Sigmoid colon (tissue), 7 donors: ENCODE measurements at places on chromosomes 12 and 14. TPM values are rescaled to one million over a fixed set of nuclear protein-coding genes. Genes with fewer than 3 reads are reported as not detected.

GRCh38 chr14:100726550-100727085, at the start of gene DLK1:
Gene DLK1, plus strand, starts transcription at chr14:100726892. Its CDS starts 177 bp downstream, at chr14:100727069.
- no peak within 1 kb of the TSS for H3K4me3 ChIP-seq
- no peak within 1 kb of the TSS for H3K27ac ChIP-seq
- DNase-seq, result no peak

DNA sequence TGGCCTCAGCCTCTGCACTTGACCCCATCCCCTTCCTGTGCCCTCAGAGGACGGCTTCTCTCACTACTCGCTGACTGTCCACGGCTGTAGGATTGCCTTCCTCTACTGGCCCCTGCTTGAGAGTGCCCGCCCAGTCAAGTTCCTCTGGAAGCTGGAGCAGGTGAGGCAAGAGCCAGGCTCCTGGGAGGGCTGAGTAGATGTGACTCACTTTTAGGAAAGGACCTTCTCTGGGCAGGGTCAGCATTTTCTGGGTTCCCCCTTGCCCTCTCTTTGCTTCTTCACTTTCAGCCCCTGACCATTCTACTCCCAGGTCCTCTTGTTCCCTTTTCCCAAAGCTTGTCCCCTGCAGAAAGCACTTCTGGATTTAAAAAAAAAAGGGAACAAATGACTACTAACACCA, 7.7 kb downstream of the CLSTN3 start:
- H3K4me1 ChIP-seq, result no peaks in the 10 kb centered on the region
- peaks cover 20% of the 10 kb centered on the region for H3K36me3 ChIP-seq
- H3K27me3 ChIP-seq, result no peaks in the 10 kb centered on the region
- H3K27ac ChIP-seq, result no peak overlapping the region
- no peak for DNase-seq
- H3K4me3 ChIP-seq, result no peak overlapping the region

- no peaks in the 10 kb centered on the region for H3K36me3 ChIP-seq
- DNase-seq, result no peak
- H3K4me3 ChIP-seq, result no peak overlapping the region
- H3K27ac ChIP-seq, result no peak overlapping the region
Observed at GRCh38 chr14:100840286-100841065, 14.6 kb downstream of the MEG3 start.

DDX11 gene
- total RNA-seq, result 3.6 TPM

BATF gene
- not detected for total RNA-seq

DNA sequence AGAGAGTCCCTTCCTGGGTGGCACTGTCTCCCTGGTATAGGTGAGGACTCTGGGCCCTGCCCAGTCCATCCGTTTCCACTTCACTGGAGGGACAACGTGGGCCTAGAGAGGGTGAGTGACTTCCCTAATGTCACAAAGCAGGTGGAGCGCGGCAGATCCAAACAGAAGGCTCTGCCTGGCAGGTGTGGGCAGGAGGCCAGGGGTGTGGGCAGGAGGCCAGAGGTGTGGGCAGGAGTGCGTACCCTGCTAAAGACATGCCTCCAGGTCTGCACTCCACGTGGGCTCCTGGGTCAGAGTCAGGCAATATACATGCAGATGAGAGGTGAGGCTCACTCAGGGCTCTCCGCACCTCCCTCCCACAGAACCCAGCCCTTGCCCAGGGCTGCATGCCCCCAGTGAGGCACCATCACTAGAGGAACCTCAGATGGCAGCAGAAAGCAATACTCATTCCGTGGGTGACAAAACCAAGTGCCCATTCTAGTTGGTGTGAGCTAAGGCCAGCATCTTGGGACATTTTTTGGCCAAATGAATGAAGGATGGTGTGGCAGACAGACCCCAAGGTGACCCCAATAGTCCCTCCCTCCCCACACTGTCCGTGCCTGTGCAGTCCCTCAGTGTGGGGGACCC, 271.6 kb upstream of the RTL1 start:
- H3K4me3 ChIP-seq, result no peak overlapping the region
- H3K36me3 ChIP-seq, result no peaks in the 10 kb centered on the region
- no peaks in the 10 kb centered on the region for H3K27me3 ChIP-seq

- no peak overlapping the region for H3K27ac ChIP-seq
- no peaks in the 10 kb centered on the region for H3K27me3 ChIP-seq
- H3K36me3 ChIP-seq, result peaks cover 6% of the 10 kb centered on the region
- DNase-seq, result no peak
Observed at GRCh38 chr14:91983588-91983987, 36.1 kb upstream of the FBLN5 start.

SDR9C7 gene
- not detected for total RNA-seq

DNA sequence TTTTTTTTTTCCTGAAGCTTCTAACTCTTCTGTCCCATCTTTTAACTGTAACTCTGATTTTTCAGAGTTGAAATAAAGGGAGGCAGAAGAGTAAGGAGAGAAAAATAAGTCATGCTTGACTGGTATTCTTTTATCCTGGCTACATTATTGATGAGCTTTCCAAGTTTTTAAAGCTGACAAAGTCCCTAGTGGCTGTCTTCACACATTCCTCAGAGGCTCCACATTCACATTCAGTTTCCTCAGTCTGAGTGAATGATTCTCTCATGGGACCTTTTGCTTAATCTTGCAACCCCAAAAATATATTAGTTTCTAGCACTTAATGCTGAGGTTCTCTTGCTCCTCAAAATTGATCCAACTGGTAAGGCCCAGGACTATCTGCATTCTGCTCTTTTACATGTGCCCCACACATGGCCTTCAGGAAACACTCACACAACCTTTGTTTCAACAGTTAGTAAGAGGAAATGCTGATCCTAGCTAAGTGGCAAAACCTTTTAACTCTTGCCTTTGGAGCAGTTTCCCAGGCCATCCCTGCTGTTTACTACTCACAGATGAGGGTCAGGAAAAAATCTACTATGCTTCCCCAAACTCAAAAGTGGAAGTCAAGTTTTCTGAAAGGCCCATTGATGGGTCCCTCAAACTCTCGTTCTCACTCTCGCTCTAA, 61.7 kb upstream of the SLC6A15 start:
- H3K36me3 ChIP-seq, result no peaks in the 10 kb centered on the region
- no peaks in the 10 kb centered on the region for H3K27me3 ChIP-seq
- H3K27ac ChIP-seq, result no peak overlapping the region
- no peak for DNase-seq
- H3K4me3 ChIP-seq, result no peak overlapping the region
- H3K4me1 ChIP-seq, result no peaks in the 10 kb centered on the region

DLGAP5 gene
- 0.71 TPM for total RNA-seq

- no peaks in the 10 kb centered on the region for H3K36me3 ChIP-seq
- no peaks in the 10 kb centered on the region for H3K4me1 ChIP-seq
- H3K4me3 ChIP-seq, result no peak overlapping the region
- H3K27ac ChIP-seq, result no peak overlapping the region
- DNase-seq, result no peak
Observed at GRCh38 chr12:57918147-57918546, 23.2 kb upstream of the ATP23 start.

DNA sequence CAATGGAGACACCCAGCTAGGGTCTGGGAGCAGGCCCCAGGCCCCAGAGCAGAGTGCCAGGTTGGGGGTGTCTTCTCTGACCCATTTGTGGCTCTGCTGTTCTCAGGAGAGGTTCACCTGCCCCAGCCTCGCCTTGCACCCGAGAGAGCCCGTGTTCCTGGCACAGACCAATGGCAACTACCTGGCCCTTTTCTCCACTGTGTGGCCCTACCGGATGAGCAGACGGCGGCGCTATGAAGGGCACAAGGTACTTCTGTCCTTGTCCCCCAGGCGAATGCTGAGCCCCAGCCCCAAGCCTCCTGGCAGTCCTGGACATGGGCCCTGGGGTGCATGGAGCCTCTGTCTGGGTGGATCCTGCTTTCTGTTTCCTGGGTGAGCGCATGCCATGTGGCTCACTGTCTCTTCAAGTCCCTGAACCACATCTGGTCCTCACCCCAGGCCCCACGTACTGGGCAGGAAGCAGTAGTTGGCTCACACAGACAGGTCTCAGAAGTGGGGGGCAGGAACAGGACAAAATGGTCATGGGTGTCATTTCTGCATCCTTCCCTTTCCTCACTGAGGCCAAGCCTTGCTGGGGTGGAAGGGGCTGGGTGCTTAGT, 58.2 kb downstream of the BEGAIN start:
- no peak overlapping the region for H3K27ac ChIP-seq
- peak; percentile 42 for DNase-seq
- peaks cover 8% of the 10 kb centered on the region for H3K36me3 ChIP-seq

DNA sequence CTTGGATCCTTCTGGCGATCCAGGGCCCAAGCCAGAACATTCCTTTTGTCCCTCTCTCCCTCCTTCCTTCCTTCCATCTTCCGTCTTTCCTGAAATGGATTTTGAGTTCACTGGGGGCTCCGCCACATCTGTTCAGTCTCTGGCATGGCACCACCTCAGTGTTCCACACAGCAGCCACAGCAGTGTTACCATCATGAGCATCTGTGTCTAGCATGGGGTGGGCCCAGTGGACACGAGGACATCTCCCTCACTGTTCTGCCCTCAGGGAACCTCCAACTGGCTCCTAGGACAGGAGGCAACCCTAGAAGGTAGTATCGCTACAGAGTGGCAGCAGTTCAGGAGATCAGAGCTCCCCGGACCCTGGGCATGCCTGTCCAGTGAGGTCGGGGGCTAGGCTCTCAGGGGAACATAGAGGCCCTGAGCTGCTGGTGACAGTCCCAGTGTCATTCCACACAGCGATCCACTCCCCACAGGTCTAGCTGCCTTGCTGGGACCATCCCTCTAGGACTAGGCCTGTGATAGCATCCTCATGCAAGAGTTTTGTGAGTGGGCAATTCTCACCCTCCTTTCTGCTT, 59.0 kb downstream of the GALNT16 start:
- DNase-seq, result no peak
- peaks cover 14% of the 10 kb centered on the region for H3K4me1 ChIP-seq
- no peak overlapping the region for H3K4me3 ChIP-seq
- no peaks in the 10 kb centered on the region for H3K27me3 ChIP-seq
- no peak overlapping the region for H3K27ac ChIP-seq
- no peaks in the 10 kb centered on the region for H3K36me3 ChIP-seq

HOXC10 gene
- not detected for total RNA-seq

ERP27 gene
- not detected for total RNA-seq

NCOR2 gene
- 42.5 TPM for total RNA-seq

LTB4R gene
- total RNA-seq, result 2.1 TPM

DNA sequence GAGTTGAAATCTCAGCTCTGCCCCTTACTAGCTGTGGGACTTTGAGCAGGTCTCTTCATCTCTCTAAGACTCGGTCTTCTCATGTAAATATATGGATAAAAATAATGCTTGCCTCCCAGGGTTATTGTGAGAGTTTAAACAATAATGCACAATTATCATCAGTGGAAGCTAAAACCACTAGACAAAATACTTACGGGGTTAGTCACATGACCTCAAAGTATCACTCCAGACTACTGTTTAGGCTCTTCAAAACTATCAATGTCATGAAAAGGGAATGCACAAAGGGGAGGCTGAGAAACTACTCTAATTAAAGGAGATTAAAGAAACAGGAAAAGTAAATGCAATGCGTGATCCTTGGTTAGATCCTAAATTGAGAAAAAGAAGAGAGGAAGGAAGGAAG, 24.5 kb upstream of the TSPAN11 start:
- no peak for DNase-seq
- no peak overlapping the region for H3K27ac ChIP-seq
- H3K27me3 ChIP-seq, result no peaks in the 10 kb centered on the region
- H3K36me3 ChIP-seq, result no peaks in the 10 kb centered on the region
- H3K4me3 ChIP-seq, result no peak overlapping the region

DNA sequence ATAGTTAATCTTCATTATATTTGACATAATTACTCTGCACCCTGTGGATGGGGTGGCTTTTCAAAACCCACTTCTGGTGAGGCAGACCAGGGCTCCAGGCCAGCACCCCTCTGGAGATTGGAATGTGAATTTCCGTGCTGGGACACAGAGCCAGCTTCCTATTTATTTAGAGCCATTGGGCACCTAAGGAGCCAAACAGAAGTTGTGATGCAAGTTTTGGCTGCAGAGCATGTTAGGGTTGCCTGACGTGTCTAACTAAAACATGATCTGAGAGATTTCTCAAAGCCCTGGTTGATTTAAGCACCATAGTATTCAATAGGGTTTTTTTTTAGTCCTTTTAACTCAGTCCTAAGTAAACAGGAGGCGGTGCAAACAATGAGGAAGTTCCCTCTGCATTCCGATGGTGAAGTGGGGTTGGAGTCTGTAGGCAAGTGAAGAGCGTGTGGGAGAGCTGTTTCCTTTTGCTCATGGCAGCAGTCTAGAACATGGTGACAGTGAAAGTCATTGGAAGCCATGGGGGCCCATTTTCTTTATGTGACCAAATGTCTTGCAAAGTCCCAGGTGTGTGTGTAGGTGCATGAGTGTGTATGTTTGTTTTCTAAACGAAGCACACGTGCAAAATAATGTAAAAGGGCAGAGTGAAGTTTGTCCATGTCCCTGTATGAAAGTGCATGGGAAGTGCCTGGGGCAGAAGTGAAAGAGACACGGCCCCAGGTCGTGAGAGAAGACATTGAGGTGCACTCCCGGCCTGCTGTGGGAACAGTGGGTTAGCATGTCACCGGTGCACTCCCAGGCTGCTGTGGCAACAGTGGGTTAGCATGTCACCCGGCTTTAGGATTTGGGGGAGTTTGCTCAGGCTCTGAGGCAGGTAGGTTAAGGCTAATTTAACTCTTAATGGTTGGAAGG, 117.7 kb downstream of the PRKCH start:
- no peak overlapping the region for H3K4me3 ChIP-seq
- H3K27me3 ChIP-seq, result no peaks in the 10 kb centered on the region
- H3K27ac ChIP-seq, result peak overlapping the region; percentile 14
- no peaks in the 10 kb centered on the region for H3K4me1 ChIP-seq

DNA sequence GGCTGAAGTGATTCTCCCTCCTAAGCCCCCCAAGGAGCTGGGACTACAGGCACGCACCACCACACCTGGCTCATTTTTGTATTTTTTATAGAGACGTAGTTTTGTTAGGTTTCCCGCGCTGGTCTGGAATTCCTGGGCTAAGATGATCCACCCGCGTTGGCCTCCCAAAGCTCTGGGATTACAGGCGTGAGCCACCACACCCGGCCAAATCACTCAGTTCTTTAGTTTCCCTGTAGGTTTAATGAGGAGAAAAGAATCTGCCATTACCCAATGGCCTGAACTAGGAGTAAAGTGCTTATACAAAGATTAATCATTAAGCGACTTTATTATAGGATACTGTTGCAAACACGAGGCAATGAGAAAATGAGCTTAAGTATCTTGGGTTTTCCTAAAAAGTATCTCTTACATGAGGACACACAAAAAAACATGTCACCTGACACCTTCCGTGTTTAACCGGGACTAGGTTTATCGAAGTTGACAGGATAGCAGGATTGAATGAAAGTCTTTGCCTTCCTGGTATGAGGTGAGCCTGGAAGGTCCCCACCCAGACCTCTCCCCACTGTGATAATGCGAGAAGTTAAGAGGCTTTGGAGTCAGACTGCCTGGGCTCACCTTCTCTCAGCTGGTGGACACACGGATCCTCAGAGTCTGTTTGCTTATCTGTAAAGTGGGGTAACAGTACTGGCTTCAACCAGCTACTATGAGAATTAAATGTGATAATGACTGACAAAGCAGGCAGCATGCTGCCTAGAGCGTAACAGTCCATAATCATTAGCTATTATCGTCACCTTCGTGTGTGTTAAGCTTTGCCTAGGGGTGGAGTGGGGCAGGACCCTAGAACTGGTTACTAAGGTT, 133.5 kb upstream of the KRAS start:
- no peaks in the 10 kb centered on the region for H3K27me3 ChIP-seq
- peak overlapping the region; percentile 72 for H3K4me3 ChIP-seq

NYNRIN gene
- total RNA-seq, result 6.8 TPM

TAS2R8 gene
- 0.49 TPM for total RNA-seq

PSMA3 gene
- total RNA-seq, result 106 TPM

GRCh38 chr12:42862055-42862454, 272.5 kb upstream of the PRICKLE1 start:
- H3K27me3 ChIP-seq, result no peaks in the 10 kb centered on the region
- no peaks in the 10 kb centered on the region for H3K36me3 ChIP-seq
- no peak overlapping the region for H3K27ac ChIP-seq
- DNase-seq, result no peak
- no peaks in the 10 kb centered on the region for H3K4me1 ChIP-seq
